ENCODE measurements at places on chromosomes 1 and 21.

GRCh38 chr1:61853583-61853982, 111.3 kb downstream of the PATJ start:
- DNase-seq, result no peak

DNA sequence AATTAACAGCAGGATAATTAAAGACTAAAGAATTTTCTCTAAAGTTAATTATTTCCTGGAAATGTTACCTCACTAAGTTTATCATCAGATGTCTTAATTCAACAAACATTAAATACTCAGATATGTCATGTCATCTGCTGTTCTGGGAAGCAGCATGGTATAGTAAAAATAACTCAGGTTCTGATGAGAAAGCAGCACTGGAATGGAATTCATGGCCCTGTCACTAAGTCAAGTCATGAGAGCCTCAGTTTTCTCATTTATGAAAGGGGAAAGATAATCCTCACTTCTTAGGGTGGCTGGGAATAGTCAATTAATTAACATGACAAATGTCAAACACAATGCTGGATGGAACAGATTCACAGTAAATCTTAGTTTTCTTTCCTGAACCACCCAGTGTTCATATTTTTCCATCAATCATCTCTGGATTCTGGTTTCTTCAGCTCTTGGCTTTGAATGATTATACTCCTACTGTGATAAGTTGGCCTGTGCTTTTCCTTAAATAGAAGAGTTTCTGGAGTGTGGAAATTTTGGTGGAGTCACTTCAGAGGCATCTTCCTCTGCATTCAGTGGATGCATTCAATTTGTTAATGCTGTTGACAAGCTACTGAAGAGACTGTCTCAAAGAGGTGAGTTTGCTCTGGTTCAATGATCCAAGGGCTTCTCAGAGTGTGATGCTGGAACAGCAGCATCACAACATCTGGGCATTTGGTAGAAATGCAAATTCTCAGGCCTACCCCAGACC, 319.4 kb downstream of the KCNH1 start:
- no peak for DNase-seq

DNA sequence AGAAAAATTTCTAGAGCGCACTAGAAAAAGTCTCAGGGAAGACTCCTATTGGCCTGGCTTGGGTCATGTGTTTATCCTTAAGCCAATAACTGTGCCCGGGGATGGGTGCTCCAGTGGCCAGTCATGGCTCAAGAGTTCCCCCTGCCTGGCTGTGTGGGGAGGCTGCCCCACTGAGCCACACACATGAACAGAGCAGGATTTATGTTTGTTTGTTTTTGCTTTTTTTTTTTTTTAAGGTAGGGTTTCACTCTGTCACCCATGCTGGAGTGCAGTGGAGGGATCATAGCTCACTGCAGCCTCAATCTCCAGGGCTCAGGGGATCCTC, 21.8 kb downstream of the EDN2 start:
- DNase-seq, result no peak

GRCh38 chr1:223621312-223621734, 44.2 kb downstream of the CAPN8 start:
- no peak for DNase-seq

DNA sequence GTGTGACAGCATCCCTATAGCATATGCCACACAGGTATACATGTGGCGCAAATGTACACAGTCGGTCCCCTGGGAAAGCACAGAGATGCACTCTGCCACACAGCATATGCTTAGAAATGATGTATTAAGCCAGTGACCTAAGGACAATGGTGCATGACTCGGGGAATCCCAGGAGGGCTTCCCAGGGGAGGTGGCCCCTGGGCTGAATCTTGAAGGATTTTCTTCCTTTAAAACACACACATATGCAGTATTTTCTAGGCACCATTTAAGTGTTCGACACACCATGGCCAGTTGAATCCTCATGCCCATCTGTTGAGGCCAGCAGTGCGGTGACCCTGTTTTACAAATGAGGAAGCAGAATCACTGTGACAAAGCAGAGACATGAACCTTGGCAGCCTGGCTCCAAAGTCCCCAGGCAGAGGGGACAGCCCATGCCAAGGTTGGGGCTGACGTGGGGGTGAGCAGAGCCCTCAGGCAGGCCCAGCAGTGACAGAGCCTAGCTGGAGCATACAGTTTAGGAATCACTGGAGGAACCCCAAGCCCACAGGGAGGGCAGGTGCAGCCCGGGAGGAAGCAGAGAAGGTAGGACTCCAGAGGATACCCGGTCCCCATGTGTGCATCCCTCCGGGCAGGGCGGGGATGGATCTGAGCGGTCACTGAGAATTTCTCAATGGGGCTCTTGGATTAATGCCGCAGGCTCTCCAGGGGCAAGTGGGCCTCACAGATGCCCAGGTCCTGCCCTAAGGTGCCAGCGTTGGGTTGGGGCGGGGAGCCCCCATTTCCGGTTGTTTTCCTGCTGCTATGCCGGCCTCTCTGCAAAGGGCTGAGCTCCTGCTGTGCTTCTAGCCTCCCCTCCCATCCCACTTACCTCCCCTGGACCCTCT, 28.4 kb downstream of the WNT3A start:
- DNase-seq, result no peak

GRCh38 chr1:97209381-97209957, 487.9 kb downstream of the PTBP2 start:
- no peak for DNase-seq

- DNase-seq, result no peak
These were observed 231.3 kb upstream of the USP25 start for GRCh38 chr21:15498455-15498854.

- no peak for DNase-seq
These were observed 22.8 kb upstream of the S100A2 start for GRCh38 chr1:153588482-153588881.

DNA sequence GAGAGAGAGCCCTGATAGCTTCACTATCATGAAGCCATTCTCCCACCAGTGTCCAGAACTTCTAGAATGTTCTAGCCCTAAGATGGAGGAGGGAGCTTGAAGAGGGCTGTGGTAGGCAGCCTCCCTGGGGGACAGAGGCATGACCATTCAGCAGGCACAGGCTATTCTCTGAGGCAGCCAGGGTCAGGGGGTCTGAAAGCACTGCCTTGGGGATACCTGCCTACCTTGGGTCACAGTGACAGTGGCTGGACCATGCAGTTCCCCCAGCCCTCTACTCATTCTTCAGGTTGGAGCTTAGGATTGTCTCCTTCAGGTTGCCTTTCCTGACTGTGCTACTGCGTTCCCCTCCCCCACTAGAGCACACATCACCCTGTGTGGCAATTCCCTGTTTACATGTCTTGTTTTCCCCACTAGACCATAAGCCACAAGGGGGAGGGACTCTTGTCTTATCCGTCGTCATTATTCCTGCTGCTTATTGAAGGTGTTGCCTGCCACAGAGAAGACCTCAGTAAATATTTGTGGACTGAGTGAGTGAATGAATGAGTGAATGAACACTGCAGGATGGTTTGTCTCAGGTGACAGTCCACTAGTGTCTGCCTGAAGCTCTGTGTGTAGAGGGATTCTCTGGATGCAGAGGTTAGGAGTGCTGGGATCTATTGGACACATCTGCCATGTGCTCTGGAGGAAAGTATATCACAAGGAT, 5.2 kb downstream of the ZDHHC18 start:
- DNase-seq, result no peak

GRCh38 chr1:11705596-11705995, 14.1 kb downstream of the DRAXIN start:
- DNase-seq, result no peak

DNA sequence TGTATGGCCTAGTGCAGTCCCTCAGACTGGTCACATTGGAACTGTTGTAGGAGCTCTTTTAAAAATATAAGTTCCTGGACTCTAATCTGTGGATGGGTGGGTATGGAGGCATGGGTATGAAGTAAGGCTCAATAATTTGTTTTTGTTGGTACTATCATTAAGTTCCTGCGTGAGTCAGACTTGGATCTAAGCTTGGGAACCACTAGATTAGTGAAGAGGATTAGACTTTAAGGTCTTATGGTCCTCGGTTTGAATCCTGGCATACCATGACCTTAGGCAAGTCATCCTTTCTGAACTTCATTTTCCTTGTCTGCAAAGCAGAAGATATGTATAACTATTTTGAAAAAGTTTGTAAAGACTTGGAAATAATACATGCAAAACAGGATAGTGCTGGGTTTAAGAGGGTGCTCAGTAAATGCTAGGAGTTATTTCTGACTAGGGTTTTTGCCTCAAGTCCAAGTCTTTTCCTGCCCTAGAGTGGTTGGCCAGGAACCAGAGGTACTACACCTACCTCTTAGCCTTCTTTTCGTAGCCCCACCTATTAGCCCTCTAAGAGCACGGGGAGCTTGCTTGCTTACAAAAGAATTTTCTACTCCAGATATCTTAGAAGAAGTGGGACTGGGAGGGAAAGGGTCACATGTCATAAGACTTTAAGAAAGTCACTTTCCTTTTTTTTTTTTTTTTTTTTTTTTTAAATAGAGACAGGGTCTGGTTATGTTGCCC, 38.6 kb upstream of the METTL18 start:
- no peak for DNase-seq

- no peak for DNase-seq
These were observed 38.3 kb upstream of the GBP5 start for GRCh38 chr1:89310976-89311375.

DNA sequence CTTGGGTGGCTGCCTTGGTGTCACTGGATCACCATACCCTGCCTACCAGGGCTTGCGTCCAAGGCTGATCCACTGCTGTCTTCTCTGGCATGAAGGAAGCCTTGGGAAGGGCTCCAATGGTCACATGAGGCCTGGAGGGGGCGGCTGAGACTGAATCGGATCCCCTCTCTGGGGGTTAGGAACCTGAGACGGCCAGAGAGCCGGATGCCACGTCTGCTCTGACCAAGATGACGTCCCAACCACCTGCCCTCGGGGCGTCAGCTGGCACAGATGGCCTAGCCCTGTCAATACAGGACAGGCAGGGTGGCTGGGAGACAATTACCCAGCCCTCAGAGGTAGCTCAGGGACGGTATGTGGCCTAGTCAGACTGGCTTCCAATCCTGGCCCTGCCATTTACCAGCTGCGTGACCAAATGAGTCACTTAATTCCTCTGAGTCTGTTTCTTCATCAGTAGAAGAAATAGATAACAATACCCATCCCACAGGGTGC, 5.4 kb downstream of the TRIM62 start:
- DNase-seq, result no peak

DNA sequence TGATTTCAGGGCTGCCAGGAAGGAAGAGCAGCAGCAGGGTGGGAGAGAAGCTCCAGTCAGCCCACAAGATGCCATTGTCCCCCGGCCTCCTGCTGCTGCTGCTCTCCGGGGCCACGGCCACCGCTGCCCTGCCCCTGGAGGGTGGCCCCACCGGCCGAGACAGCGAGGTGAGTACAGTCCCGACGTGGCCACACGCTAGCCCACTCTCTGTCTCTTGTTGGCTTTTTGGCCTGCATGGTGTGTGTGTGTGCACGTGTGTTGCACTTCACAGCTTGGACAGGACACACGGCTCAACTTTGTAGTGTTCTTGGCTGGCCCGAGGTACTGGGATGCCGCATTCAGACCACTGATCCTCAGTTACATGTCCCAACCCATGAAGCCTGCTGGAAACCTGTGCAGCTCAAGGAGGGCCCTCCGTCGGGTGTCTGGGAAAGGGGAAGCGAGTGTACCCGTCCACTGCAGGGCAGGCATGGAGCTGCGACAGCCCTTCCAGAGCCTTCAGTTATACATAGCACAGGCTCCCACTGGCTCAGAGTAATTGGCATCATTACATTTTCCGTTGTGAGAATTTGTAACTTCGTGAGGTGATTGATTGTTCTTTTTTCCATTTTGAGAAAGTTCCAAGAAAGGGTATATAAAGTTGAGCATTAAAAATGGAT, 454 bp downstream of the CORT start:
- no peak for DNase-seq

DNA sequence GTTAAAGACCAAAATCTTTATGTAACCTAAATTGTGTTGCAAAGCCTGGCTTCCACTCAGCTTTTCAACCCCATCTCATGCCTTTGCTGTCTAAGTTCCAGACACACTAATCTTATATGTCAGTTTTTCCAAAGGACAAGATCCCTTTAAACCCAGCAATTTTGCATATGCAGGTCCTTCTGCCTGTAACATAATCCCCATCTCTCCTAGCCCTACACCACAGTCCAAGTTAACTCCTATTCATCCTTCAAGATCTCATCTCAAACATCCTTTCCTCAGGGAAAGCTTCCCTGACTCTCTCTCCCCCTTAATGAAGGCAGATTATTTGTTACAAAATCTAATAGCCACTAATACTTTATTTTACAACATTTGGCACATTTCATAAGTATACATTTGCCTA, 366.3 kb downstream of the PLPP3 start:
- no peak for DNase-seq

DNA sequence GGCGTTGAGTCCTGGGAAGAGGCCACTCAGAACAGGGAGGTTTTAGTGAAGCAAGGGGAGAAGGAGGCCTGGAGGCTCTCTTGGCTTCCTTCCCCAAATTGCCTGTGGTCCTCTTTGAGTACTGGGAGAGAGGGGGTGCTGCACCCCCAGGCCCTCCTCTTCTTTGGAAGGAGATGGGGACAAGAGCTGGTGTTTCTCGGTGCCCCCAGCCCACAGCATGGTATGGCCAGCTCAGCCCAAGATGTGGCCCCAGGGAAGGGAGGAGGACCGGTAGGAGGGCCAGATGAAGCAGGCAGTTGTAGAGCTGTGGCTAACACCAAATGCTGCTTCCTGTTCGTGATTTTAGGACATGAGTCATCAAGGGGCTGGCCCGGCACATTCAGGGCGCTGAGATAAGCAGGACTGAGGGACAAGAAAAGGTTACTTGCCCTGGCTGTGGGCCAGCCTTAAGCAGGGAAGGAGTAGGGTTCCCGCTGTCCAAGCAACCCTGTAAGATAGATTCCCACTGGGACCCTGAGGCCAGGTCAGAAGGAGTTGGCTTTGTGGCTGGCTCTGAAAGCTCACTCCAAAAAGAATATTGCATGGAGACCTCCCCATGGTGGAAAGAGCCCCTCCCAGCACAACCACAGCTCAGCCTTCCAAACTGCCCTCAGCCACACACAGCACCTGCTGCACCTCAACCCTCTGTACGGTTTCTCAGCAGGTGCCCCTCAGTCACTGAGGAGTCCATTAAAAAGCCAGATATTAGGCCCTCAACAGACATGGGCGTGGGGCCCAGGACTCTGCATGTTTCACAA, 4.9 kb upstream of the TNFRSF1B start:
- DNase-seq, result peak; percentile 56

GRCh38 chr1:234774971-234775370, 165.0 kb upstream of the IRF2BP2 start:
- DNase-seq, result no peak

DNA sequence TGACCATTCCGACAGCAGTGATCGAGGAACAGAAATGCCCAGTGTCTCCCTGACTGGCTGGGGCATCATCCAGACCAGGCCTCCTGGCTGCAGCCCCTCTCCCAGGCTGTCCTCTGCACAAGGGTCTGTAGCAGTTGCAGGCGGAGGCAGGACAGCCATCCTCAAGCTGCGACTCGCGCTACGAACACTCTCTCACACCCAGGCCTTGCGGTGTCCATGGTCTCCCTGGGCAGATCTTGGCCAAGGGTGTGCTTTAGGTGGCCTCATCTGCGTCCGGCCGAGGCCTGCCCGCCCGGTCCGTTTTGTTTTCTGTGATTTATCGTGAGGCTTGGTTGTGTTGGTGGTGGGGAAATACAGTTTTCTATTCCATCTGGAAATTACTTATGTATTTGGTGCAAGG, 15.7 kb downstream of the FTCD start:
- no peak for DNase-seq

Measured in stimulated activated CD8-positive, alpha-beta memory T cell treated with anti-CD3 and anti-CD28 coated beads, Interleukin-2, amount 100 ng/mL, for 1 hour (primary cell).